HS-5 (cell line): ENCODE measurements at places on chromosomes 2 and 18.

DNA sequence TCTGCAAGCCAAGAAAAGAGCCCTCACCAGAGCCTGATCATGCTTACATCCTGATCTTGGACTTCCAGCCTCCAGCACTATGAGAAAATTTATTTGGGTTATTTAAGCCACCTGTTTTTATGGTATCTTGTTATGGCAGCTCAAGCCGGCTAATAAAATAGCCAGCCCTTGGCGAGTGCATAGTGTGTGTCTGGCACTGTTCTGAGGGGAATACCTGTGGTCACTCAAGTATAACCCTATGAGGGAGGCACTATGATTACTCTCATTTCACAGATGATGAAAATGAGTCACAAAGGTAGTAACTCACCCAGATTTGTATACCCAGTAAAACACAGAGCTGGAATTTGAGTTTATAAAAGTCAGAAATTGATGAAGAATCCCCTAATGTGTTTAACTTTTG is 556.9 kb upstream of the SETBP1 start:
- no peak for DNase-seq

GRCh38 chr18:63619661-63620060 is 24.4 kb downstream of the SERPINB4 start:
- no peak for DNase-seq

- DNase-seq = no peak
Observed at GRCh38 chr2:148586522-148587128, 57.9 kb upstream of the EPC2 start.

GRCh38 chr2:132645176-132645575 is 24.8 kb downstream of the LYPD1 start:
- DNase-seq = no peak

DNA sequence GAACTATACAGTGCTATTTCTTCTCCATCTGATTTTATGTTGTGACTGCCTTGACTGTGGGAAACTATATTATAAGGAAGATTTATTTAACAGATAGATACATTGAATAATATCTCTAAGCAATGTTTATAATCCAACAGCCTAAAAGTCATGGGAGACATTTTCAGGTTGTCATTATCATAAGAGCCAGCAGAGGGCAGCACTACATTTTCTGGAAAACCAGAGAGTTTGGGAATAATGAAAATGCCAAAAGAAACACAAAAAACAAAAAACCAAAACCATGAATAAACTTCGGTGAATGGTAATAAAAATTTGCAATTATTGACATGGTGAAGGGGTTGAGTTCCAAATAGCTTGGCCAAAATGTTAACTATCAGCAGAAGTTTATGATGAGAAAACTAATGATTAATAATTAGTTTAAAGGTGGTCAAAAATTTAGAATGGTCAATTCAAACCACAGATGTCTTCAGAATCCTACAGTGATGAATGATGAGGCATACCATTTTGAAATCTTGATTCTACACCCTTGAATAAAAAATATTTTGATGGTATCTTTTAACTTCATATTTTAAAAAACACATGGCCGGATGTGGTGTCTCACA is 4.7 kb downstream of the EEF1B2 start:
- peak; percentile 35 for DNase-seq

DNA sequence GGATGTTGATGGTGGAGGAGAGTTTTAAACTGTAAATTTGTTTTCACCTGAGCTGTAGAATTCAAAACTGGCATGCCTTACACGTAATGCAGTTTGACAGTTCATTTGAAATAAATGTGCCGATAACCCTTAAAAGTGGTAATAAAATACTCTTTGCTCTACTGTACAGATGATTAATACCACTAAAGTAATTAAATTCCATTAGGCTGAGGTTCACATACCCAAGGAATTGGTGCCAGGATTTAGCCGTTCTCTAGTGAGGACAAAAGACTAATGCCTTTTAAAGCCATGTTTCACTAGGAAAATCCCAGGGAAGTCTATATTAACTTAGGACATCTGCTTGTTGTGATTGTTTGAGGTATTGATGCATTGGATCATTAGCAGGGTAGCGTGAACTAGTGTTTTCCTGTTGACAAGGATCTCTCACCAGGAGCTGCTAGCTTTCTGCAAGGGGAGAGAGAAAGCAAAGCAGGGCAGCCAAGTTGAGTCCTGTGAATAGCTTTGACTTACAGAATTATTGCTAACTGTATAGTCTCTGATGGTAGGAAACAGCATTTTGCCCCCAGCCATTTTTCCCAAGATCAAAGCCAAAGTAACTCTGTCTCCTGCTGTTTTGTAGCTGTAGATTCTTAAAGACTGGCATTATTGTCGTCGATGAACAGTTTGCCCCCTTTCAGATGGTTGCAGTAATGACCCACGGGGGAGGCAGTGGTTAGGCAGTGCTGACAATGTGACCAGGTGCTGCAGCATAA is 280.9 kb upstream of the FANCL start:
- no peak for DNase-seq

DNA sequence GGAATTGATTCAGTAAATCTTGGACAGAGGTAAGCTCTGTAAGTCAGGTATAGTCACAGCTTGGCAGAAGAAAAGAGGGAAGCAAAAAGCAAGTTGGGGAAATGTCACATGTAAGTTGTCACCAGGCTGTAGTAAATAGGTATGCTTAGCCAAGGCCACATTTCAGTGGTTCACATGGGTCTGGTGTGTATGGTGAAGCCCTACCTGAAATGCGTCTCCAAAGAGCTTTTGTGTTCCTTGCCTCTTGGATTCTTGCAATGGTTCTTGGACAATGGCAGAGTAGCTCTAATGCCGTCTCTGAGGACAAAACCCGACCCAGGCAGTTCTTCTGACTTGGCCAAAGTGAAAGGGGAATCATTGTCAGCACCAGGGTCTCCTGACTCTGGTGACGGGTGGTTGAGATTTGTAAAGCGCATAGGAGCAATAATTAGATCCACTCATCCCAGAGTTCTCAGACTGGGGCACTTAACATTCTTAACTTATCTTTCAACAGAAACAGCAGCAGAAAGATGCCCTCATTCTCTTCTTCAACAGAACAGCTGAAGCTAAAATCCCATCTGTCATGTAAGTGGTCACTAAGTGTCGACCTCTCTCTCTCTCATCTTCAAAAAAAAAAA is 34.4 kb upstream of the RPL37A start:
- DNase-seq = no peak

DNA sequence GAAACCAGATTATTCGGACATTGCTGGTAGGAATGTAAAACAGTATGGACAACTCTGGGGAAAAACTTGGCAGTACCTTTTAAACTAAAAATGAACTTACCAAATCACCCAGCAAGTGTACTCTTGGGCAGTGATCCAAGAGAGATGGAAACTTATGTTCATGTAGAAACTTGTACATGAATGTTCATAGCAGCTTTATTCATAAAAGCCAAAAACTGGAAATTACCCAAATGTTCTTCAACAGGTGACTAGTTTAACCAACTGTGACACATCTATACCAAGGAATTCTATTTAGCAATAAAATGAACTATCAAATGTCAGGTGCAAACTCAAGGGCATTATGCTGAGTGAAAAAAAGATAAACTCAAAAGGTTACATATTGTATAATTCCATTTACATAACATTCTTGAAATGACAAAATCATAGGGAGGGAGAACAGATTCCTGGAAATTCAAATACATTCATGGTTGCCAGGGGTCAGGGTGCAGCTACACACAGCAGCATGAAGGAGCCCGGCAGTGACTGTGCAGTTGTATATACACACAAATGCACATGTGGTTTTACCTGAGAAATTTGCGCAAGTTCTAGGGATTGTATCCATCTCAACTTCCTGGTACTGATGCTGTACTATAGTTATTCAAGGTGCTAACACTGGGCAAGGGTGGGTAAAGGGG is 3.5 kb upstream of the RNU4ATAC start:
- no peak for DNase-seq

DNA sequence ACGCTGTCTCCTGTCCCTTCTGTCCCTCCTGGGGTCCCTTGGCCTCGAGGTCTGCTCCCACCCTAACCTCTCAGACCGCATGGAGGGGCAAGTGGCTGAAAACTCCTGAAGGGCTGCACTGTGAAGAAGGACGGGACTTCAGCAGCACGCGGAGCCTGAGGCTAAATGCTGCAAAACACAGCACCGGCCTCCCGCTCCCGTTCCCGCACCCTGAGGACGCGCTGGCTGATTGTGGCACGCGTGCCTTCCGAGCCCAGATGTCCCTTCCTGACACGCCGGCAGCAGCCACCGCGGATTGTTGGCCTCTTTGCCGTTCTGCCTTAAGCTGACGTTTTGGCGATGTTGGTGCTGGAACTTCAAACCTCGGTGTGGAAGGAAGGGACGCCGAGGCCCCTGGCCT is 125.9 kb upstream of the CTDP1 start:
- no peak for DNase-seq

GRCh38 chr2:83191316-83191715 is 1267.8 kb downstream of the SUCLG1 start:
- DNase-seq = no peak

DNA sequence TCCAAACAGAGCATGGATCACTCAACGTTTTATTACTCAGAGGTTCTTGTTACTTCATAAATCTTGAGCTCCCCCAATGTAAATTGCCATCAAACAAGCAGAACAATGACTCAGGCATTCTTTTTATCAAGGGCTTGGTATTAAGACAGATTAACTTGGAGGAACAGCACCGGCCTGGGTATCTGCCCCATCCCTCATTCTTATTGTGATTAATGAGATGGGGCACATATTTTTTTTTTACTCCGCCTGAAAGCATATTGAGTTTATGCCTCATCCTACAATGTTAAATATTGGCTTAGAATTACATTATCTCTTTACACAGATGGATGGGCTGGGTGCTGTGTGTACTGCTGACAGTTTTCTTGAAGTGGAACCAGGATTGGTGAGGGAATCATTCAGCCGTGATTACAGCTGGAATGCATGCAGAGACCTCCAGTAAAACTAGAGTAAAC is 387.3 kb downstream of the CLIP4 start:
- DNase-seq = no peak

DNA sequence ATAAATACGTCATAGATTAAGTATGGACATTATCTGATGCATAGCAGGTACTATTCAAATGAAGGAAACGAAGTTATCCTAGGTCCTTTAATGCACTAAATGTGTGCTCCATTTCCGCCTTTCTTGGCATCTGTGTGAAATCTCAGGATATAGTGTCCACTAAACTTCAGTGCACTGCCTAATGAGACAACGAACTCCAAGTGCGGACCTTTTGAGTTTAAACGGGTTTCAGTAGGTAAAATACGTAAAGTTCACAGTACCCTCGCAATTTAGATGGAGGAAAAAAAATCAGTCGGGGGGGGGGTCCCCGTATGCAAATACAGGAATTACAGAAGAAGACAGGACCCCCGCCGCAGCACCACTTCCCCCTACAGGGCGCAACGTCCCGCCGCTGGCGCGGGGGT is 729 bp upstream of the REL start:
- DNase-seq = no peak

DNA sequence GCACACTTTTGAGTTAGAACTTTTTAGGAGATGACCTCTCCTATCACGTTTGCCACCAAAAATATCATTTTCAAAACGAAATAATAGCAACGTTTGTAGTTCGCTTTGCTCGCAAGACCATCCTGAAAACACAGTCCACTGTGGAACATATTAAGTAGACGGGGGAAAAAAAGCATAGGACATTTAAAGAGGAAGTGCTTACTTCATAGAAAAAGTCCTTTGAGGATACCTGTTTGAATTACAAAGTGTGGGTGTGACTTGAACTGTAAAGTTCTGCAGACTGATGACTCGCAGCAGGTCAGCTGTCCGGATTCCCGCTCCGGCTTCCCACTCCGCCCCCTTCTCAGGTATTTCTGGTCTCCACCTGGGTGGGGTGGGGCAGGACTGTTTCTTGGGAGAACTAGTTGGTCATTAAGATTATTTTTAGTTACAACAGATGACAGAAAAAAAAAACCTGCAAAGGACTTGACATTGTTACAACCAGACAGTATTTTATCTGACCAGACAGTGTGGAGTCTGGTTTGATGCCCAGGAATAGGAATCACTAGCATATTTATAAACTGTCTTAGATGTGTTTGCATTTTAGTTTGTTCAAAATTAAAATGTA is 13.3 kb downstream of the CNOT11 start:
- DNase-seq = no peak

DNA sequence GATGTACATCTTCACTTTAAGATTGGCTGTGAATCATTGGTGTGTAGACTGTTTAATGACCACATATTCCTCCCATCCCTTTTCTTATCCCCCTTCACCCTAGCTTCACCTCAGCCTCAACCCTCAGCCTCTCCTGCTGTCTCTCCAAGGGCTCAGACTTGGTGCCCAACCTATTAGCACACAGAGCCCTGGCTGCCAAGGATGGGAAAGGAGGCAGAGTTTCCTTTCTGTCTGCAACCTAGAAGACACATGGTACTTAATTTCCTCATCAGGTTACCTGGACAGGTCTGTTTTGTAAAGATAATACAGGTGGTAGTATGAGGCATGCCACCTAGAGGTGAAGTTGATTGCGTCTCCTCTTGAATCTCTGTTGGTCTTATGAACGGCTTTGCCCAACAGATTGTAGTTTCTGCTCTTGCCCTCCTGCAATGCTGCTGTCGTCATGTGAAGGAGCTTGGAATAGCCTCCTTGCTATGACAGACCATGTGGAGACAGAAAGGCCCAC is 44.5 kb upstream of the RMND5A start:
- no peak for DNase-seq

DNA sequence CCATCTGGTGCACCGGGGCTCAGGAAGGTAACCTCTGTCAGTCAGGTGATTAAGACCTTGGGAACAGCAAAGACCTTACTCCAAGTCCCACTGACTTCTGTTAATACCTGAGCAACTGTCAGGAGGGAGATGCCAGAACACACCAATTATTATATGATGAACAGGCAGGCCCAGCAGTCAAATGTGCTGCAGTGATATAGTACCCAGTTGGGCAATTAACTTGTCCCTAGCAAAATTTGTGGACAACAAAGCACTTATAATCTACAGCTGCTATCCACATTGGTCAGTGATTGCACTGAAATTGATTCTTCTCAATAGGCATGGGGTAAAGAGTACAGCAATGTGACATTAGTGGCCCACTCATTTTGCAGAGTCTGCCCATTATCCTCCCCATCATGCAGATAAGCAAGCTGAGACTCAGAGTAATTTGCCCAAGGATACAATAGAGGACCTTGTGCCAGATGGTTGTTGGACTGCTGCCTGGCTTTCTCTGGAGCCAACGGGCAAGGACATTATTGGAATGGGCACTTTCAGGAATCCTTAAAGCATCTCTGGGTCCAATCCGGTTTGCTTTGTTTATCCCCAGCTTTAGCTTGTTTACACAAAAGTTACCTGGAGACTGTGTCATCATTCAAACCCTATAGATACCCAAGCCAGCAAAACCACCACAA is 147.6 kb downstream of the CCBE1 start:
- no peak for DNase-seq

DNA sequence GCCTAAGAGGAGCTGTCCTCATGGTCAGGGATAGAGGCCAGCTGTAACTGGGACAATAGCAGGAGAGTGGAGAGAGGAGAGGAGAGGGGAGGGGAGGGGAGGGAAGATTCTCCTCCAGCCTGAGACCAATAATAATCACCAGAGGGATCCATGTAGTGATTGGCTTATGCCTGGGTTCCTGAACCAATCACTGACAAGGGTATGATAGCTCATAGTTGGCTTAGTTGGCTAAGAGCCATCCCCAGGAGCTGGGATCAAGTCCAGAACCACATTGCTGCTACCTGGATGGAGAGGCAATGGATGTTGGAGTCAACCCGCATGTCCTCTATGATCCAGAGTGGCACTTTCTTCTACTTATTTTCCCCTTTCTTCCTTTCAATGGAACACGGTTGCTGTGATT is 7.7 kb upstream of the ST8SIA5 start:
- DNase-seq = no peak
